ENCODE measurements at places on chromosomes 12 and 14. TPM values are rescaled to one million over a fixed set of nuclear protein-coding genes. Genes with fewer than 3 reads are reported as not detected.

The KLHL33 gene
- total RNA-seq, result not detected

The SERPINA3 gene
- total RNA-seq, result 7.1 TPM

The PGF gene
- 16.8 TPM for total RNA-seq

The SHMT2 gene
- total RNA-seq, result 108 TPM

The CLEC4D gene
- total RNA-seq, result not detected

The CYP27B1 gene
- total RNA-seq, result 2.2 TPM

The ESRRB gene
- 0.94 TPM for total RNA-seq

The TSHR gene
- total RNA-seq, result 0.65 TPM

The TESPA1 gene
- not detected for total RNA-seq

The C12orf60 gene
- 2.7 TPM for total RNA-seq

The SPPL3 gene
- total RNA-seq, result 67.7 TPM

The RFX4 gene
- 25.4 TPM for total RNA-seq

The RILPL2 gene
- 1.4 TPM for total RNA-seq

The TMX1 gene
- total RNA-seq, result 28.8 TPM

The NRXN3 gene
- 19.8 TPM for total RNA-seq

The AMHR2 gene
- 1.6 TPM for total RNA-seq

The CLEC7A gene
- total RNA-seq, result 16.2 TPM

The SLC17A8 gene
- 2.6 TPM for total RNA-seq

The PPP1R3E gene
- total RNA-seq, result 16.7 TPM

The TAS2R31 gene
- 4.3 TPM for total RNA-seq

The FBRSL1 gene
- 108 TPM for total RNA-seq

The TDRD9 gene
- total RNA-seq, result not detected

The DHH gene
- 0.56 TPM for total RNA-seq

The CD63 gene
- 567 TPM for total RNA-seq

The ZNF891 gene
- total RNA-seq, result 4.2 TPM

The IFI27 gene
- 15.5 TPM for total RNA-seq

The ADAMTS20 gene
- total RNA-seq, result 1.2 TPM

The POTEG gene
- not detected for total RNA-seq

The SLC10A1 gene
- not detected for total RNA-seq

The CAPRIN2 gene
- 35.5 TPM for total RNA-seq

The SLC6A15 gene
- total RNA-seq, result 14.8 TPM

The ACVRL1 gene
- total RNA-seq, result 0.46 TPM

The INSM2 gene
- total RNA-seq, result 0.12 TPM

The CRACR2A gene
- total RNA-seq, result 1.9 TPM

The TMCC3 gene
- total RNA-seq, result 18.2 TPM

The WDHD1 gene
- 15.5 TPM for total RNA-seq

The GLIPR1L2 gene
- 0.77 TPM for total RNA-seq

The SLC39A5 gene
- total RNA-seq, result 23.0 TPM

The PPFIA2 gene
- total RNA-seq, result 2.0 TPM

The MAPKAPK5 gene
- total RNA-seq, result 54.1 TPM

The MUCL1 gene
- not detected for total RNA-seq

The FLVCR2 gene
- total RNA-seq, result 11.8 TPM

The MFAP5 gene
- total RNA-seq, result 1.4 TPM

The AKAP5 gene
- 0.52 TPM for total RNA-seq

The TULP3 gene
- 26.5 TPM for total RNA-seq

The OR6C2 gene
- not detected for total RNA-seq

The CFAP251 gene
- total RNA-seq, result 3.3 TPM

The GRIN2B gene
- 1.6 TPM for total RNA-seq

The PNMA1 gene
- 64.8 TPM for total RNA-seq

The BCL11B gene
- 11.4 TPM for total RNA-seq

The LBHD2 gene
- total RNA-seq, result not detected

The TRPV4 gene
- 3.1 TPM for total RNA-seq

The MANSC4 gene
- not detected for total RNA-seq

The MED6 gene
- 46.5 TPM for total RNA-seq

The CD163 gene
- total RNA-seq, result 0.14 TPM

The FGD4 gene
- 47.6 TPM for total RNA-seq

The P2RX2 gene
- total RNA-seq, result 2.8 TPM
